HT1080 (cell line): ENCODE measurements at places on chromosomes 11 and 22. TPM values are rescaled to one million over a fixed set of nuclear protein-coding genes. Genes with fewer than 3 reads are reported as not detected.

DNA sequence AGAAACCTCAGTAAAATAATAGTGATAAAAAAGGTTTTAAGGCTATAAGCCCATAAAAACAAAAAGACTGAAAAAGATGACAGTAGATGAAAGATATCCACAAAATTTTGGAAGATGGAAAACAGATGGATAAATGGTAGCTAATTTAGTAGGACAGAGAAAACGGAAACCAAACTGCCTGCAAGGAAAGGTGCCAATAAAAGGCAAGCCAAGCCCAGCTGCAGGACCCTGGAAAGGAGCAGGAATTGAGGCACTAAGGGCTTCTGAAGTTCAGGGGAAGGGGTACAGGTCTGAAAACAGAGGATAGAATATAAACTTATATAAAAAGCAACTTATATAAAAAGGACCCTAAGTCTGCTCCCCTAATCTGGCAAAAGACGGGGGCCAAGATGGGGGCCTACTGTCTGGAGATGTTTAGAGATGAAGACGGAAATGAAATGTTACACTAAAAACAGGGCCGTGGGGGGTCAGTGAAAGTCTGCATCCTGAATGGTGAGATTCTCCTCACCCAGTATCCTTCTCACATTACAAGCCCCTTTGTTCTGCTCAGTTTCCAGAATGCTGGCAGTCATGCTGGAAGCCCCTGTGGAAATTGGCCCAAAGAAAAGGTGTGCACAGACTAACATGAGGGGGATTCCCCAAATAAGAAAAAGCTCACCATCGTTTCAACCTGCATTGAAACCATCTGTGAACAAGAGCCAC, 269.3 kb upstream of the PITPNB start:
- DNase-seq: no peak

DNA sequence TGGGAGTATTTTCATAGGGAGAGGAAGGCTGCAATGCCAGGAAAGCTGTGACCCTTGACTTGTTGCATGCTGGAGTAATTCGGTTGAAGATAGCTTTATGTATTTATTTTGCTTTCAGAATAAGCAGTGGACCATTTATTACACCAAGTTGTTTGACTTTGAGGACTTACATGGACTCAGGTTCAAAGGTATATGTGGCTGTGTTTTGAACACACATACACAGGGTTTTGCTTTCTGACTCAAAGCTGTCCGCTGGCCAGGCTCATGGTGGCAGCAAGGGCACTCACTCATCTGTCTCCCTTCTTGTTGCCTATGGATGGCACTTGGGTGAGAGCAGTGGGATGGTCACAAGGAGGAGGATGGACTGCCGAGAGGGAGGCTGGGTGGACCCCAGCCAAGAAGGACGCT, 6.5 kb downstream of the TIMP3 start:
- no peak for DNase-seq

GRCh38 chr22:16789860-16790493, 35.2 kb downstream of the XKR3 start:
- no peak for DNase-seq

DNA sequence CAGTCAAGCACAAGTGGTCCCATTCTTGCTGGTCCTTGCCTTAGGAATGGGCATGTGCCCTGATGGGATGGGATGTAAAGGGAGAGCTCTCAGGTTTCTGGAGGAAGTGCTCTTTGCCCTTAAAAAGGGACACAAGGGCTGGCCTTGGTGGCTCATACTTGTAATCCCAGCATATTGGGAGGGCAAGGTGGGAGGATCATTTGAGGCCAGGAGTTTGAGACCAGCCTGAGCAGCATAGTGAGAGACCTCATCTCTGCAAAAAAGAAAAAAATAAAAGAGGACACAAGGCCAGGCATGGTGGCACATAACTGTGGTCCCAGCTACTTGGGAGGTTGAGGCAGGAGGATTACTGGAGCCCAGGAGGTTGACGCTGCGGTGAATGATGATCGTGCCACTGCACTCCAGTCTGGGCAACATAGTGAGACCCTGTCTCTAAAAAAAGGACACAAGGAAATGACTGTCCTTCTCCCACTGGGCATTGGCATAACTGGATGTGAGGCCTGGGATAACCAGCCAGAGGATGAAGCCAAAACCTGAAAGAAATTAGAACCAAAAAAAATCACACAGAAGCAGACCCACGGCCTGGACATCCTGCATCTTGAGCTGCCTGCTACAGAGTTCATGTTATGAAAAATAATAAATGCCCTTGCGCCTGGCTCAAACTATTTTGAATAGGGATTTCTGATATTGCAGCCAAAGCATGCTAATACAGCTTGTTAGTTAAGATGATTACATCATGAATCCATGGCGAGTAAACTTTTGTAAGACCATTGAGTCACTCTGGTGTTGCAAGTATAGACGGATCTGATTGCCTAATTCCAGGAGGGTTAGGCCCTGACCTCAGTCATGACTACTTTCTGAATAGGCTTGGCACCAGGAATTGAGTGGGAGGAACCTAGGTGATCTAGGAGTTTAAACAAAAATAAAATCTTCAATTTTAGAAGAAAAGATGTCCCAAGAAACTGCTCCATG, 12.9 kb upstream of the CRKL start:
- DNase-seq: peak; percentile 86

GRCh38 chr11:59761993-59762392, 6.8 kb downstream of the STX3 start:
- no peak for DNase-seq

GRCh38 chr11:103167166-103167565, 57.9 kb downstream of the DYNC2H1 start:
- peak; percentile 2 for DNase-seq

- DNase-seq: no peak
These were observed 412.4 kb upstream of the CADM1 start for GRCh38 chr11:115916608-115917007.

- no peak for DNase-seq
These were observed 4.0 kb downstream of the PYGM start for GRCh38 chr11:64755681-64756361.

DNA sequence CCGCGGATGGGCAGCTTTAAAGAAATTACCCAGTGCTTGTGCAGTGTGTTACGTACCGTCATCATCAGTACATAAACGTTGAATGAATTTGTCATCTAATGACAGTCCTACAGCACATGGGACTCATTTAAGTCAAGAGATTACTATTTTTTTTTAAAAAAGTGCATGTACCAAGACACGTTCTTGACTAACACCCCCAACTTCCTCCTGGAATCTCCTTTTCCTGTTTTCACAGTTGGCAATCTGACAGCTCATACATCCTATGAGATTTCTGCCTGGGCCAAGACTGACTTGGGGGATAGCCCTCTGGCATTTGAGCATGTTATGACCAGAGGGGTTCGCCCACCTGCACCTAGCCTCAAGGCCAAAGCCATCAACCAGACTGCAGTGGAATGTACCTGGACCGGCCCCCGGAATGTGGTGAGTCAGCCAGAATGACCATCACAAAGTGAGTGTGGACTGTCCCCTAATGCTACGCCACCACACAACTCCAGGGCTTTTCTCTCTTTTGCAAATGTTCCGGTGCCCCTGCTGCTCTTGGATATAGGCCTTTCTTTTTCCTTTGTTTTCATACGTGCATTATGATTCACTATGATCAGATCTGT, 162.0 kb upstream of the SORL1-AS1 start:
- DNase-seq: no peak

DNA sequence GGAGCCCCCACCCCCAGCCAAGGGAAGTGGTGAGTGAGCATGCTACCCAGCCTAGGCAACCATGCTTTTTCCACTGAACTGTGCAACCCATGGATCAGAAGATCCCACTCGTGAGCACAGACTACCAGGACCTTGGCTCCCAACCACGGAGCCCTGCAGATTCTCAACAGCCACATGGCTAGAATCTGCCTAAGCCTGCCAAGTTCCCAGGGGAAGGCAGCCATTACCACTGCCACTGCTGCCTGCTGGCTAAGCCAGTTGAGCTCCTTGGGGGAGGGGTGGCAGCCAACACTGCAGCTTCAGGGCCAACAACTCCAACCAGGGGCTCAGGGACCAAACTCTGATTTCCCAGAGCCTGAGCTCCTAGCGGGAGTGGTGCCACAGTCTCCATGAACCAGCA, 195.8 kb downstream of the DLG2 start:
- no peak for DNase-seq

- peak; percentile 92 for DNase-seq
These were observed 34.2 kb upstream of the VPREB1 start for GRCh38 chr22:22210375-22210774.

DNA sequence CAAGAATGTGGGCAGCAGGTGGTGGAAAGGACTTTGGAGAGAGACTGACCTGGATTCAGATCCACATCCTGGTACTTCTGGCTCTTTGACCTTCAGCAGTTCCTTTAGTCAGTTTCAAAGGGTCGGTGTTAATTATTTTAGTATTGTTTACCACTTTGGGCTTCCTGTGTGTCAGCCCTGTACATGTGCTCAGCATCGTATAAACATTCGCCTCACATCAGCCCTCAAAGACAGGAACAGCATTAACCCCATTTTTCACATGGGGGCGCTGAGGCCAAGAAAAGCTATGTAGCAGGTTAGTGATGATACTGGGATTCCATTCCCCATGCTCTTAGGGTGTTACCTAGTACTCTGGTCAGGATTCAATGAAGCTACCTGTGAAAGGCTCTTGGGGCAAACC, 72.1 kb upstream of the YWHAH start:
- DNase-seq: no peak

- no peak for DNase-seq
These were observed 55.6 kb downstream of the TCF20 start for GRCh38 chr22:42214633-42215415.

DNA sequence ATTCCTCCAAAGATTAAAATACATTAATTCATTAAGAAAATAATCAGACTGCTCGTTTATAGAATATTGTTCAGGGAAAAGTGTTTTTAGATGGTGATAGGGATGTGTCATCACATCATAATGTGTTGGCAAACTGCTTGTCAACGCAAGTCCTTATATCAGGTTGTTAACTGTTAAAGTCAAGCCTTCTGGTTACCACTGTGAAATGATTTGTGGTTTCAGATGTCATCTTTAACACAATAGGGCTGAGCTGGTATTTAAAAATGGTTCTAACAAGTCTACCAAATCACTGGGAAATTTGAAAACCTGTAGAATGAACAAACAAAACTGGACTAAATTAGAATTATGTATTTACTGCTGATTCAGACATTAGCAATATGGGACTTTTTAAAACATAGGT, 2.4 kb upstream of the MMP13 start:
- peak; percentile 8 for DNase-seq

The HBE1 gene
- total RNA-seq: 157 and 165 TPM in 2 replicates

The KIRREL3 gene
- total RNA-seq: 1.7 and 2.2 TPM in 2 replicates

DNA sequence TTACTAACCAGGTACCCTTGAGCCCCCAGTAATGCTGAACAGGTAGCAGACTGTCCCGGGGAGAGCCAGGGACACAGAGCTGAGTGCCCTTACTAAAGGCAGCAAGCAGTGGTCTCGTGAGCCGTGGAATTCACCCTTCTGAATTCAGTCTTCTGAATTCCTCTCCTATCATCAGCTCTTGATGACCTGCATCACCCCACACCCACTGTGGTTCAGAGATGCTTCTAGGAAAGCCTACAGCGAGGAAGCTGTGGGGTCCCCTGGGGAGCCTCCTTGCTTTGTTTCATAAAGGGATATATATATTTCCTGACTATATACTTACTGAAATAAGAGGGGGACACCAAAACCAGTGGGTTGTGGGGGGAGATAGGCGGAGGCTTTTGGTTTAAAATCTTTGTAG, 2.6 kb downstream of the SPATA19 start:
- DNase-seq: no peak

The GAL gene
- total RNA-seq: not detected in 2 replicates

GRCh38 chr11:124068601-124069110, 27.5 kb upstream of the OR10G7 start:
- DNase-seq: no peak

The LARGE1 gene
- total RNA-seq: 1.0 and 1.8 TPM in 2 replicates

The UBQLNL gene
- total RNA-seq: 0.07 TPM in 1 of 2 replicates, not detected in the other

- peak; percentile 28 for DNase-seq
These were observed 377.2 kb upstream of the DDI1 start for GRCh38 chr11:103659206-103659618.

- no peak for DNase-seq
These were observed 319.2 kb upstream of the CHORDC1 start for GRCh38 chr11:90542092-90542491.

DNA sequence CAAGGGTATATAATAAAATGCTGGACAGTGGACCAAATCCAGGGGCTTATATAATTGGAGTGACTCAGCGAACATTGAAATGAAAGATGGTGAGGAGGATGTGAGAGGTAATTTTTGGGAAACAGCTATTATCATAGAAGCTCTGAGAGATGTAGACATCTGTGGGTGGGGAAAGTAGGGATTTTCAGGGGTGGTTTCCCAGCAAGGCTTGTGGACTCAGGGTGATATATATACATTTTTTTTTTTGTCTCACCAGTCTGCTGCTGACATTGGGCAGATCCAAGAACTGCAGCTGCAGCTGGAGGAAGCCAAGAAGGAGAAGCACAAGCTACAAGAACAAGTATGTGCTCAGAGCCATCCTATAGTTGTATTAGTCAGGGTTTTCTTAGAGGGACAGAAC, 208.1 kb downstream of the MYO18B start:
- DNase-seq: no peak

The CLCF1 gene
- total RNA-seq: 7.5 and 9.3 TPM in 2 replicates

GRCh38 chr11:103680826-103681225, 355.6 kb upstream of the DDI1 start:
- no peak for DNase-seq

The CLDN5 gene
- total RNA-seq: not detected in 2 replicates

DNA sequence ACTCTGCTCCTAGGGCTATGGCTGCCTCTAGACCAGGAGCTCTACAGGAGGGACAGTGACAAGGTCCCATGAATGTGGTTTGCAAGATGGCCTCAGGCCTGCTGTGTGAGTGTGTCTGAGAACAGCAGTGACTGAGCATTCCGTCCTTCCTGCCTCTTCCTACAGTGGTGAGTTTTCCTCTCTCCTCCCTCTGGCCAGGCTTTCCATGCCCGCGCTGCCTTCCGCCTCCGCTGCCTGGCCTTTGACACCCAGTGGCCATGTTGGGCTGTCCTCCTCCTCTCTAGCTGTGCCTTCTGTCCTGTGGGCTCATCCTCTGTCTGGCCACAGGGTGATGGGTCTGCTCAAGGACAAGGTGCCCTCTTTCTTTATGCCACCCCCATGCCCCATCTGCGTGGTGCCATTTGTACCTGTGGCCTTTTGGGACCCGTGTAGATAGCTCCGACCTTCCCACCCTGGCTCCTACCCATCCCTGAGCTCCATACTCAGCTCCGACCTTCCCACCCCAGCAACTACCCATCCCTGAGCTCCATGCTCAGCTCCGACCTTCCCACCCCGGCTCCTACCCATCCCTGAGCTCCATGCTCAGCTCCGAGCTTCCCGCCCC, 970.4 kb downstream of the BRD1 start:
- no peak for DNase-seq

The BRSK2 gene
- total RNA-seq: 0.58 and 0.84 TPM in 2 replicates

- DNase-seq: no peak
These were observed 1.7 kb downstream of the UBQLNL start for GRCh38 chr11:5514841-5515240.

GRCh38 chr11:71120471-71120896, 131.9 kb downstream of the SHANK2 start:
- DNase-seq: peak; percentile 8

GRCh38 chr11:8071616-8072581, 9.1 kb upstream of the TUB start:
- DNase-seq: no peak

The RBFOX2 gene
- 87.3 and 97.4 TPM in 2 replicates for total RNA-seq
